ENCODE measurements at places on chromosomes 5 and 9. TPM values are rescaled to one million over a fixed set of nuclear protein-coding genes. Genes with fewer than 3 reads are reported as not detected.

Gene ZCCHC7
- 20.3 TPM for total RNA-seq

Gene TAF11L10
- not detected for total RNA-seq

Gene FANCC
- 11.6 TPM for total RNA-seq

Gene SLC45A2
- not detected for total RNA-seq

Gene POLR3G
- 75.4 TPM for total RNA-seq

Gene ACTBL2
- not detected for total RNA-seq

Gene IFNK
- not detected for total RNA-seq

Gene LCN9
- 0.72 TPM for total RNA-seq

Gene BAAT
- 0.15 TPM for total RNA-seq

Gene COMMD10
- total RNA-seq: 29.4 TPM

Gene ITGA1
- total RNA-seq: 2.8 TPM

Gene NDUFA8
- 60.7 TPM for total RNA-seq

Gene ADGRD2
- total RNA-seq: 1.2 TPM

Gene TXNDC15
- total RNA-seq: 31.7 TPM

Gene SEC16A
- total RNA-seq: 56.4 TPM

Gene C7
- total RNA-seq: 0.52 TPM

Gene ANKRA2
- total RNA-seq: 6.6 TPM

Gene PCDHAC2
- 5.4 TPM for total RNA-seq

Gene CKMT2
- total RNA-seq: 1.5 TPM

Gene PITX1
- not detected for total RNA-seq

Gene S1PR3
- 3.3 TPM for total RNA-seq

Gene ECSCR
- total RNA-seq: 1.6 TPM

Gene SLC34A3
- total RNA-seq: not detected

Gene ISL1
- 0.13 TPM for total RNA-seq

Gene PDGFRB
- total RNA-seq: 3.9 TPM

Gene GPR151
- not detected for total RNA-seq

Gene DMGDH
- total RNA-seq: 0.37 TPM

Gene NFIB
- total RNA-seq: 13.3 TPM

Gene PAEP
- not detected for total RNA-seq

Gene PKD2L2
- total RNA-seq: not detected

Gene ZDHHC11
- total RNA-seq: 37.6 TPM

Gene SHC3
- total RNA-seq: 1.3 TPM

Gene CDX1
- 0.22 TPM for total RNA-seq

Gene ADGRV1
- total RNA-seq: 55.4 TPM

Gene F12
- total RNA-seq: 3.5 TPM

Gene CD180
- not detected for total RNA-seq

Gene CCL21
- total RNA-seq: not detected

Gene ZNF782
- 4.9 TPM for total RNA-seq

Gene LVRN
- 0.09 TPM for total RNA-seq

Gene INSYN2B
- not detected for total RNA-seq

Gene ZNF346
- 22.7 TPM for total RNA-seq

Gene TMEFF1
- total RNA-seq: 64.7 TPM

Gene COL5A1
- 9.5 TPM for total RNA-seq

Gene COL23A1
- total RNA-seq: 2.6 TPM

Gene IER5L
- 1.0 TPM for total RNA-seq

Gene RAB3C
- total RNA-seq: 11.5 TPM
